Nephron progenitor cell (in vitro differentiated cells): ENCODE measurements at places on chromosomes 5 and 9.

GRCh38 chr9:130543859-130544258, 35.5 kb upstream of the FUBP3 start:
- no peak for DNase-seq

GRCh38 chr9:85713897-85714296, 27.9 kb downstream of the AGTPBP1 start:
- no peak for DNase-seq

GRCh38 chr9:101307524-101308213, 77.1 kb downstream of the BAAT start:
- no peak for DNase-seq

DNA sequence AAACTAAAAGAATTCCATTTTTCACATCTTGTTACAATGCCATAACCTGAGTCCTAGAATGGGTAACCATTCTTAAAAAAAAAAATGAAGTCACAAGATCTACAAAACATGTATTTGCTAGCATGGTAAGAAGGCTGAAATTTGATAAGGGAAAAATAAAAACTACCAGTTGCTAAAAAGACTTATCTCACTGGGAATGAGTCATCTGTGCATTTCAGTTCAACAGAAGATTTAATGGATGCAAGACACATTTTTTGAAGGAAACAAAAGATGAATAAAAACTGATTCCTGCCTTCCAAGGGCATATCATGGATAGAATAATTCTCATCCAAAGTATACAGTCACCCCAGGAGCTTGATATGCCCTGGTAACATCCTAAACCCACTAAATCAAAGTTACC, 47.2 kb downstream of the SGTB start:
- DNase-seq = no peak

DNA sequence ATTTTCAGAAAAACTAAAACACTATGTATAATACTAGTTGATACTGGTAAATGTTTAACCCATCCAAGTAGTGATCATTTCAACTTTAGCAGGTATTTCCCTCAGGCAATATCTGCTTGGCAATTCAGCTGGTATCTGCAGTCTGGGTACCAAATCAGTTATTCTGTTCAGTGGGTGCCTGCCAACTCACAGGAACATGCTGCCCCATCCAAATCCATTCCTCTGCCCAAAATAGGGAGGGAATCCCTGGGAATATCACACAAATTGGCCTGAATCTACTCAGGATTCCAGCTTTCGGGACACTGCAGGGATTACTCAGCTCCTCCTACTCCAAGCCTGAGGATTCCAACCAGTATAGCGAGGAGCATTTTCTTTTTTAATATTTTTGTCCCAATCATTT, 61.7 kb upstream of the PDE4D start:
- DNase-seq = no peak

- DNase-seq = no peak
Observed at GRCh38 chr9:10928372-10928771, 315.6 kb upstream of the PTPRD start.

DNA sequence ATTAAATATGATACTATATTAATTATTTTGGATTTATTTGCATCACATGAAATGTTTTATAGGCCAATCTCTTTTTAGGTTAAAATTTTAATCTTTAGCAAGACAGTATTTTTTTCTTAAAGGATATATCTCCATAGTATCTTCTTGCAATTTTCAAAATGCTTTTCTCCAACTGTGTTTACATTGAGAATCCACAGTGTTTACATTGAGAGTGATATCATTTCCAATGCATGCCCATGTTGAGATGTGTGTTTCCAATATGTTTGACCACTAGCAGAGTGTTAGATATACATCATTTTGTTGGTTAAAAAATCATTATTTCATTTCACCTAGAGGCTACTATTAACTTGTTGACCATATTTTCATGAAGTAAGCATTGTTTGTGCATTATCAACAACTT, 17.3 kb downstream of the VCAN start:
- no peak for DNase-seq

- DNase-seq = no peak
Observed at GRCh38 chr5:137923856-137924255, 34.6 kb downstream of the PKD2L2 start.

DNA sequence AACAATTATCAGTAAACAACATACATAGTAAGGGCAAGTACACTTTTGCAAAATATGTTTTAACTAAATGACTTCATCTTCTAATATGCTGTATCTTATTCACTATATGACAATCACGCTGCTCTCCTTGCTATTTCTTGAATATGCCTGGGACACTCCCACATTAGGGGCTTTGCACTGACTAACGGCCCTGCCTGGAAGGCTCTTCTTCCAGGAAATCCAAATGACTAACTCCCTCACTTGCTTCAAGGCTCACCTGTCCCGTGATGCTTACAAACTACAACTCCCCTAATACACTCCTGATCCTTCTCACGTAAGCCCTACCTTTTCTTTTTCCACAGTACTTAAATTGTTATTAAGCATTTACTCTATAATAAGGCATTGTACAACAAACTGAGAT, 10.6 kb downstream of the ERP44 start:
- DNase-seq = no peak

GRCh38 chr9:133584559-133585476, 24.4 kb downstream of the FAM163B start:
- DNase-seq = no peak

GRCh38 chr9:5712651-5713390, 83.9 kb downstream of the RIC1 start:
- no peak for DNase-seq

DNA sequence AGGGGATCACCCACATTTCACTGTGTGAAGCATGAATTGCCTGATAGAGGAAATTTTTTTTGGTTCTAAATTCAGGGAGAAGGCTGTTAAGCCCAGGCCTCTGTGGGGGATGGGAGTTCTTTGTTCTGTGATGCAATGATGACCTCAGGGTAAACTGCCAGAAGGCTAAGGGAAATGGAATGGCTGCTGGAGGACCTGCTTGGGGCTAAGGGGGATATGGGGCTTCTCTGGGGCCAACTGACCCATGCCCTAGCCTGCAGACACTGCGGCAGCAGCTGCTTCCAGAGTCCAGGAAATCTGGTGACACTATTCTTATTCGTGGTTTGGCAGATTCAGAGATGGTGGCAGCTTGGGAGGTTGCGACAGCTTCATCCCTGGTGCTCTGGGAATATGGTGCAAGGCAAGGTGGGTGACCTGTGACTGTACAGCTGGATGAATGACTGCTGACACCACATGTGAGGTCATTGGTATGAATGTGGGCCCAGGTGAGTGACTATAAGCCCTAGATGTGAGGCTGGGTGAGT, 30.3 kb downstream of the VCP start:
- no peak for DNase-seq
